ENCODE measurements at places on chromosomes 3 and 15.

GRCh38 chr3:11434563-11435096 lies 162.4 kb downstream of the ATG7 start:
- DNase-seq, result peak; percentile 73

- DNase-seq, result peak; percentile 98
Measured at GRCh38 chr15:70318594-70319465, 221.1 kb upstream of the TLE3 start.

DNA sequence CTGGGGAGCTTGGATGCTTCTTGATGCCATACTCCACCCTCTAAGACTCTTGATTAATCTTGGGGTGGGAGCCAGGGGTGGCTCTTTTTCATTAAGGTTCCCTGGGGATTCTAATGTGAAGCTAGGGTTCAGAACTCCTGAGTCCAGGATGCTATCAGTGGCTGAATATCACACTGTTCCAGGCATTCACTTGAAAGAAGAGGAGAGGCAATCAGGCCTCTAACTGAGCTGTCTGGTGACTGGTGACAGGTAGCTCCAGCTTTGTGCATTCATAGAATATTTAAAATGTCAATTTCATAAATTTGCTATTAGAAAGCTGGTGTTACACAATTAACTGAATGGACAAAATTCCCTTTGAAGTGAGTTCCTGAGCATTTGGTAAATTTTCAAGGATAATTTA lies 139.0 kb downstream of the CHDH start:
- no peak for DNase-seq

GRCh38 chr3:134709561-134710312 lies 58.9 kb upstream of the KY start:
- DNase-seq, result no peak

DNA sequence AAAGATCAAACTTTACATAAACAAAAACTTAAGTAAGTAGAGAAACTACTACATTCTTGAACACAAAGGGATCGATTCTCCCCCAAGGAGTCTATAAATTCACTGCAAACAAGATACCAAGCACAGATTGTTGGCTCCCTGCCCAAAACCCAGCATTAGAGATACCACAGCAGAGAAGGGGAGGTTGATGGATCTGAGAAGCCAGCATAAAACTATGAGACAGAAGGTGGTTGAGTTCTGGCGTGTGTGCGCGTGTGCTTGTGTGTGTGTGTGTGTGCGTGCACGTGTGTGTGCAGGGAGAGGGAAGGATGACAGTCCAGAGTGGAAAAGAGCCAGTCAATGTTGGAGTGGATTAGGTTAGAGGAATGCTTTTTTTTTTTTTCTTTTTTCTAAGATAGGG lies 143.2 kb upstream of the PRR20G start:
- no peak for DNase-seq

GRCh38 chr3:50117120-50117519 lies 28.4 kb downstream of the RBM5 start:
- DNase-seq, result no peak

GRCh38 chr3:65963787-65964677 lies 74.7 kb downstream of the MAGI1 start:
- DNase-seq, result no peak

DNA sequence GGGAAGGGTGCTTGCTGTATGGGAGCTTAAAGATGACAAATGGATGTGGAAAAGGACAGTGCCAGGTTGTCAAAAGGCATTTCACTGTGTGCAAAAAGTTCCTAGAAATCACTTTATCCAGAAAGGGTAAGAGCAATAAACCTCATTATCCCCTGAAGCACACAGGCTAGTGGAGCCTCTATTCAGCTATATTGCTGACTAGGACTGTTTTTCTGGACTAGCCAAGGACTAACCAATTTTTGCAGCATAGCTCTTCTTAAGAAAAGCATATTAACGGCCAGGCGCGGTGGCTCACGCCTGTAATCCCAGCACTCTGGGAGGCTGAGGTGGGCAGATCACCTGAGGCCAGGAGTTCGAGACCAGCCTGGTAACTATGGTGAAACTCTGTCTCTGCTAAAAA lies 64.8 kb downstream of the MLH1 start:
- no peak for DNase-seq

DNA sequence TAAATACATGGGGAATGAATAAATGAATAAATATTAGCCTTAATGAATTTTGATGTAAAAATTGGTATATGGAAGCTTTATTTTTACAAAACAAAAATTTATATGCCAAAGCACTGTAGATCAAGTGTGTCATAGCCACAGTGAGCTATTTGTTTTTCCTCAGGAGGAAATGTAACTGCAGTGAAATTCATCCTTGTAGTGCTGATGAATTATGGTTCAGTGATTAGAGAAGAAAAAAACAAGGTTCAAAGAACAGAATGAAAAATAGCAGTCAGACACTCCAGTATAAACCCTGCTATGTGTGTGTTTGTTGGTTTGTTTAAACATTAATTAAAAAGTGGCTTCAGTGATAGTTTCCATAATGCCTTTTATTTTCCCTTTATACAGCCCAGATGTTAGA lies 228.0 kb upstream of the GPR149 start:
- DNase-seq, result peak; percentile 37

- no peak for DNase-seq
Measured at GRCh38 chr3:193546129-193546528, 8.6 kb downstream of the ATP13A4 start.

GRCh38 chr3:43497905-43498365 lies 123.9 kb downstream of the ANO10 start:
- no peak for DNase-seq

- DNase-seq, result peak; percentile 27
Measured at GRCh38 chr15:32866454-32867312, 148.9 kb downstream of the GREM1 start.

GRCh38 chr3:43018246-43018645 lies 39.1 kb downstream of the GASK1A start:
- no peak for DNase-seq

DNA sequence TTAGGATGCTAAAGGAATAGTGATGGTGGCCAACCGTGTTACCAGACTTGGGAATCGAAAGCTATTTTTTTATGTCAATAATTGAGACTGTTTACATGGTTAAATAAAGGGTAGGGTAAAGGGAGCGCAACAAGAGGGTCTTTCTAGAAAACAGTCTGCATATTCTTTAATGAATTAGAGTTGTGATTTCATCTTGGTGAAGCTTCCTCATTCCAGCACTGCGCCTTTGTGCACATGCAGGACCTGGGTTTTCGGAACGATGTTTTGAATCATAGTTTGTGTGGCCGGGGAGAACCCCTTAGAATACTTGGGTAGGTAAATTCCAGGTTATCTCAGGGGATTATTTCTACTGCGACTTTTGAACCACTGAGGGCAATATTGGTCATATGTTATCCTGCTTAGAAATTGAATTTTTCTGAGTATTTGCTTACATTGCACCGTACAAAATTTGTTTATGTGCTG lies 1.3 kb downstream of the PIK3CA start:
- peak; percentile 9 for DNase-seq

GRCh38 chr3:123120573-123120972 lies 53.7 kb downstream of the PDIA5 start:
- no peak for DNase-seq

GRCh38 chr3:12179441-12179840 lies 20.7 kb upstream of the TIMP4 start:
- no peak for DNase-seq

- DNase-seq, result no peak
Measured at GRCh38 chr3:98744283-98744682, 18.9 kb upstream of the ST3GAL6 start.

DNA sequence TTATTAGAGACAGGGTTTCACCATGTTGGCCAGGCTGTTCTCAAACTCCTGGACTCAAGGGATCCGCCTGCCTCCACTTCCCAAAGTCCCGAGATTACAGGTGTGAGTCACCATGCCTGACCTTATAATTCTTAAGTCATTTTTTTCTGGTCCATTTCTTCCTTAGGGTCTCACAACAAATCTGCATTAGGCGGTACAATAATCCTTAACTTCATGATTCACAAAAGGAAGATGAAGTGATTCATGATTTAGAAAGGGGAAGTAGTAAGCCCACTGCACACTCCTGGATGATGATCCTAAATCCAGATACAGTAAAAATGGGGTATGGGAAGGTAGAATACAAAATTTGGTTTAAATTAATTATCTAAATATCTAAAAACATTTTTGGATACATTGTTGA lies 45.0 kb upstream of the TKT start:
- no peak for DNase-seq

- no peak for DNase-seq
Measured at GRCh38 chr3:82595530-82595929, 834.1 kb upstream of the GBE1 start.

- DNase-seq, result no peak
Measured at GRCh38 chr3:110307065-110307809, 764.4 kb upstream of the NECTIN3 start.

GRCh38 chr3:4972652-4973643 lies 6.3 kb upstream of the BHLHE40 start:
- DNase-seq, result no peak

GRCh38 chr3:58631742-58632141 lies 34.8 kb downstream of the FAM3D start:
- no peak for DNase-seq

DNA sequence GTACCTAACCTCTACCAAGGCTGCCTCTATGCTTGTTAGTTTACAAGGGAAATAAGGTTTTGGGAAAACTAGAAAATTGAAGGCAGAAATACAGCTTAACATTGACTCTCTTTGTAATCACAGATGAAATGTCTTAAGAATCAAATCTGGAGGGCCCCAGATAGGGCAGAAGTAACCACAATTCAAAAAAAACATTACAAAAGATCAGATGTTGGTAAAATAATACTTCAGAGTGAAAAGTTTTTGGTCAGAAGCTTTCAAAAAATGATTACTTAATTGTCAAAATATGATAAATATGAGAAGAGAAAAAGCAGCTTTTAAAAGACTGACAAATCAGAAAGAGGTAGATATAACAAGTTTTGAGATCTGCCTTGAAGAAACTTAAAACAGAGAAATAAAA lies 425.1 kb upstream of the NECTIN3 start:
- no peak for DNase-seq

DNA sequence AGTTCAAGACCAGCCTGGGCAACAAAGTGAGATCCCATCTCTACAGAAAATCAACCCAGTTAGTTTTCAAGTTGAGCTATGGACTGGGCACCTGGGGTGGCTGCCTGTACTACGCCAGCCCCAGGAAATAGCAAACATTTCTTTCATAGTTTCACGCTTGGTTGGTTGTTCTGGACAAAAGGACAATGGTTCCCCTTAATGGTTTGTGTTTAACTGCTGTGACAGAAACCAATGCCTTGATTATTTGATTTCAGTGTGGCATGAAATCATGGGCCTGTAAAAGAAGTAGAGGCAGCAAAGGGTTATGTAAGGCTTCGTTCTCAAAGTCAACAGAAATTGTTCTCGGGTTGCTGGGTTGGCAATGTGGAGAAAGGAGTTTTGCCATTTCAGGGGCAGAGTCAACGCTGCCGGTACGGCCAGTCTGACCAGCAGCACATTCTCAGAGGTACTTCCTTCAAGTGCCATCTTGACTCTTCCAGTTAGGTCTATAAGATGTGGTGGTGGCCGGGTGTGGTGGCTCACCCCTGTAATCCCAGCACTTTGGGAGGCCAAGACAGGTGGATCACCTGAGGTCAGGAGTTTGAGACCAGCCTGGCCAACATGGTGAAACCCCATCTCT lies 12.7 kb downstream of the LCMT2 start:
- DNase-seq, result no peak

- DNase-seq, result no peak
Measured at GRCh38 chr3:120101624-120102023, 7.4 kb upstream of the GSK3B start.

GRCh38 chr3:75295013-75295412 lies 369.1 kb upstream of the FRG2C start:
- DNase-seq, result no peak

- no peak for DNase-seq
Measured at GRCh38 chr3:175608356-175608755, 749.2 kb downstream of the NAALADL2 start.

- no peak for DNase-seq
Measured at GRCh38 chr15:66815318-66815717, 113.3 kb downstream of the SMAD6 start.

DNA sequence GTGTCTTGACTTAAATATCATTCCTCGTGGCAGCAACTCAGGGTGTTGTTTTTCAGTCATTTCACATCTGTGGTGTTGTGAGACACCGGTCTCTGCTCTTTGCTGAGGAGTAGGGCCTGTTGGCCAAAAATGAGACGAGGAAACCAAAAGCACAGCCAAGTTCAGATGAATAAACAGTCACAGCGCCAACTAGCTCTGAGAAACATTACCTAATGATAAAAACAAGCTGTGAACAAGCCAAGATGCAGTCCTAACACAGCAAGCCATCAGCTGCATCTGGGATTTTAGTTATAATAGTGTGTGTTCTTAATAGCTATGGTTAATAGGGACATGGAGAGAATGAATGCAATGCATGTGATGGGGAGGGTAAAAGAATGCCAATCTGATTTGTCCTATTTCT lies 843.4 kb upstream of the DPPA4 start:
- peak; percentile 72 for DNase-seq

- no peak for DNase-seq
Measured at GRCh38 chr3:143875546-143875945, 27.3 kb upstream of the SLC9A9 start.

DNA sequence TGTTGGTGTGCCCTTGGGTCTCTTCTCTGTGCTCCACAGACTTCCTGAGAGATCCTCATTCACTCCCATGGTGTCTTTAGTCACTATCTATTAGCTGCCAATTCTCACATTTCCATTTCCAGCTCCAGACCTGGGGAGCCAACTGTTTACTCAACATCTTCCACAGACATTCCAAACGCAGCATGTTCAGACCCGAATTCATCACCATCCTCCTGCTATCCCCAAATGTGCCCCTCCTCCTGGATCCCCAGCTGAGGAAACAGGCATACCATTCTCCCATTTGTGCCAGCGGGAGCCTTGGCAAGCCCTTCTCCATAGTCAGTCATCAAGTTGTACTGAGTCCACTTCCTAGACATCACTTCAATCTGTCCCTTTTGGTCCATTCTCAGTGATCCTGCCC lies 67.1 kb downstream of the TAMM41 start:
- no peak for DNase-seq

DNA sequence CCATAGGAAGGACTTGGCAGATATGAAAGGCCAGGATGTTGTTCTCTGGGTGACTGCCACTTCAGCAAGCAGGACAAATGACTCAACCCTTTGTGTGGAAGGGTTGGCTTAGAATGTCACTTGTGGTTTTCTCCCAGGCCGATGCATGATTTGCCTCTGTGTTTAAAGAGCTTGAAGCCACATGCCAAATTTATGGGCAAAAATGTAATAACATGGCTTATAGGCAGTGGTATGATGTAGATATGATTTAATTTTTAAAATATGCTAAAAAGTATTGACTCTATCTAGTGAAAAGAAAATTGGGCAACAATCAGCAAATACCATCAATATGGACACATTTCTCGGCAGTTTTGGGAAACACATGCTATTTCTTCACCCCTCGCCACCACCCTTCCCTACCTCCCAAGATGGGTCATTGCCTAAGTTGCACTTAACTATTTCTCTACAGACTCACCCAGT lies 114.6 kb downstream of the CYP19A1 start:
- no peak for DNase-seq

GRCh38 chr3:39147711-39148434 lies 5.5 kb downstream of the CSRNP1 start:
- DNase-seq, result peak; percentile 26

GRCh38 chr3:174862666-174863065 lies 3.5 kb downstream of the NAALADL2 start:
- DNase-seq, result no peak

Measured in skin of body (tissue), 3 donors.